ENCODE measurements at places on chromosomes 1 and 21. TPM values are rescaled to one million over a fixed set of nuclear protein-coding genes. Genes with fewer than 3 reads are reported as not detected.

The FLG2 gene
- polyA plus RNA-seq, result 0.11 TPM

The PALMD gene
- 29.9 TPM for polyA plus RNA-seq

The DPYD gene
- 21.4 TPM for polyA plus RNA-seq

The DMBX1 gene
- 0.06 TPM for polyA plus RNA-seq

The CASQ2 gene
- polyA plus RNA-seq, result 0.84 TPM

The MTHFR gene
- polyA plus RNA-seq, result 27.8 TPM

The TSSK3 gene
- 4.2 TPM for polyA plus RNA-seq
